ENCODE measurements at places on chromosomes 3 and 15.

DNA sequence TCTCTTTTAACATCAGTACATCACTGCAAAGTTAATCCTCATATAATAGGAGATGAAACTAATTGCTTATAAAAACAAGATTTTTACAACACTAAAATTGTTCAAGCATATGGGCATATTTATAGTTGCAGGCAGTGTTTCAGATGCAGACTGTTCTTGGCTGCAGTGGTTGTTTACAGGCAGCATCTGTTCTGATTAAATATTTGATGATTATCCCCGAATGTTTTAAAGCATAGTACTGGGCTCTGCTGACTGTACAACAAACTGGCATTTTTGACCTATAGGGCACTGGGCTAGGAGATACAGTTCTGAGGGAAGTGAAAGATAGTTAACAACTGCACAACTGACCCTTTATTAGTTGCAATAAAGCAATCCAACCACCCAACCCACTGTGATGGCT is 113.6 kb downstream of the UBE3A start:
- DNase-seq, result no peak

DNA sequence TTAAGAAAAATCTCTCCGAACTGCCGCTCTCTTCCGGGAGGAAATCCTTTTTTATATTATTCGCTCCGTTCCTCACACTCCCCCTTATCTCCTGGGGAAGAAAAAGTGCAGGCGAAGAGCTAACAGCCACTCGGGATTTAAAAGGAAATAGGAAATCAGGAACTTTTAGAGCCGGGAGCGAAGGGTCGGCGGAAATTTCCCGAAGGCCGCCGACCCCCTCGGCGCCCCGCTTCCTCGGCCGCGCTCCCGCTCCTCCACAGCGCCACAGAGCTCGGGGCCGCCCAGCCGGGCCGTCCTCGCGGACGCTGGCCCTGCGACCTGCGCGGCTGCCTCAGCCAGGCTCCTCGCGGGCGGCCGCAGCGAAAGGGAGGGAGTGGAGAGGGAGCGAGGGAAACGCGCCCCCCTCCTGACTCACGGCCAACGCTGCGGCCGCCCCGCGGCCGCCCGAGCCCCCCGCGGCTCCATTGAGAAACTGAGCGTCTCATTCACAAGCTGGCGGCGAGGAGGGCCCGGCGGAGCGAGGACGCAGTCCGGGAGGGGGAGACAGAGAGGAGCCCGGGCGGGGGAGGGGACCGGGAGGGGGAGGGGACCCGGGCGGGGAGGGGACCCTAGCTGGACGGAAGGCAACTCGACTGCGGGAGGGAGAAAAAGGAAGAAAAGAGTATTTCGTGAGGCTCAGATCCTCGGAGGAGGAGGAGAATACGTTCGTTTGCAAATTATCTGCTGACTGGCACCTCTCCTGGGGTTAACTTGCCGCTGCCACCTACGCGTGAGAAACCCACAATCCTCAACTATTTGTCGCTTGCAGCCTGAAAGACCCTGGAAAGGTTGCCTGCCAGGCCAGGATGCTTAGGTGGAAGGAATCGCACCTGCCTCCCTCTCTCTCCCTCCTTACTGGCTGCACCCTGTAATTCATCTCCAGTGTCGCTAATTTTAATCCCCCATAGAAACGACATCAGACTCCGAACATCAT is at the start of gene PTPN9:
Gene PTPN9 (minus strand): TSS at position 368 of the 973 bp plus-strand sequence. CDS start 539 bp downstream, outside the sequence.
- peak; percentile 97 for DNase-seq

DNA sequence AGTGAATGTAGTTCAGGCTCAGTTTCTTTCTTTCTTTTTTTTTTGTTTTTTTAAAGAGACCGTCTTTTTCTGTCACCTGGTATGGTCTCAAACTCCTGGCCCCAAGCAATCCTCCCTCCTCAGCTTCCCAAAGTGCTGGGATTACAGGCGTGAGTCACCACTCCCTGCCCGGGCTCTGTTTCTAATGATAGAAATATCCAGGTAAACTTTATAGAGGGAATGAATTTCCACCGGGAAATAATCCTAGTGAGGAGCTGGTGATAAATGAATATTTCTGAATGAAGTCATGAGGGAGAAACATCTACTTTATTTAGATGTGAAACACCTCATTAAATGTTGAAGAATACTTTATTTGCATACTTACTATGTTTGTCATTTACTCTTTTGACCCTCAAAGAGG is 7.2 kb downstream of the RNF13 start:
- no peak for DNase-seq

GRCh38 chr3:535566-536416 is 339.2 kb downstream of the CHL1 start:
- DNase-seq, result no peak

DNA sequence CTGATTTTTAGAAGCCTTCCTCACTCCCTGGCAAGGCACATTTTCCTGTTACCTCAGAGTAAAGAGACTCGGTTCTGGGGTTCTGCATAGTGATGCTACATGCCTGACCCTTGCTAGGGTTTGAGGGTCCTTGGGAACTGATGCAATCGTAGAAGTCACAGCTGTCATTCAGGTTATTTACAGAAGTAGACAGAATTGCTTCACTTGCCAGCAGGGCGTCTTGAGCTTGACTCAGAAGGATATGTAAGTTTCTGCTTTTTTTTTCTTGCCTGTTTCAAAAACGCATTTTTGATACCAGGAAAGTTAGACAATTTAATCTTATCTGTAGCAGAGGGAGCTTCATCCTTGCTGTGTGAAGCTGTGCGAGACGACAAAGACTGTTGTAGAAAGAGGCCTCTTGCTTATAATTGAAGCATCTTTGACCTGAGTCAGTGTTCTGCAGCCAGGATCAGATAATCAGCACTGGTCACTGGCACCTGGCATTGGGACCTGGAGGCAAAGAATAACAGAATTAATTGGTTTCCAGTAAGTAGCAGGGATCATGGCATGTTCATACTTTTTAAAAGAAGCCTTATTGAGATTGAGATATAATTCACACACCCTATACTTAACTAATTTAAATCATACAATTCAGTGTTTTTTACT is 24.8 kb downstream of the CACNA1D start:
- no peak for DNase-seq

DNA sequence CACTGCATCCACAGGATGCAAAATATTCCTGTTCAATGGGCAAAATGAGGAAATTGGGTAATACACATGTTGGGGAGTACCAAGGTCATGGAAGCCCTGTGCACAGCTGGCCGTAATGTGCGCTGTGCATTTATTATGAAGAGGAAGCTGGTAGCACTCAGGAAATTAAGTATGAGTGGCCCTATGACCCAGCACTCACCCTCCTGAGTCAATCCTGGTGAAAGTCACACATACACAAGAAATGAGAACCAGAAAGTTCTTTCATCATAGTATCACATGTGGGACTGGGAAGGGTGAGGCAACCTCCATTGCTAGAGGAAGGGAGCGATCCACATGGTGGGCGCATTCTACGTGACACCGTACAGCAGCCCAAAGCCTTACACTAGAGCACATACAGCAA is 11.4 kb upstream of the PRR20G start:
- no peak for DNase-seq

DNA sequence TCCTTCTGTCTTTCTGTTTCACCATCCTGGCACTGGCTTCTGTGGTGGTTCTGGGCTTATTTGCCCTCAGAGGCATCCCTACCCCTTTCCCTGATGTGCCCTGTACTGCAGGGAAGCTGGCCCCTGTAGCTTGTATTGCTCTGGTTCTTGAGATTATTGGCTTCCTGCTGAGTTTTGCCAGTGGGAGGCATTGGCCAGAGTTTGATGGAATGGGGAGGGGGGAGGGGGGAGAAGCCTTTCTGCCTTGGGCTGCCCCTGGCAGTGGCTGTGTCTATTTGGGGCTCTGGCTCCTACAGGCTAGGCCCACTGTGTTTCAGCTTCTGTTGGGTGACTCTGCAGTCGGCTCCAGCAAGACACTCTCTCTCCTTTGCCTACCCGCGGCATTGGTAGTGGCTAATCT is 41.6 kb upstream of the SEMA6D start:
- DNase-seq, result no peak

All from HAP-1 (cell line).